H4 (cell line): ENCODE measurements at places on chromosomes 6 and 20.

GRCh38 chr6:115706324-115706723, 354.4 kb downstream of the FRK start:
- DNase-seq: no peak

- no peak for DNase-seq
These were observed 77.8 kb upstream of the BHLHE23 start for GRCh38 chr20:63084563-63084927.

GRCh38 chr20:63049191-63049518, 42.4 kb upstream of the BHLHE23 start:
- DNase-seq: no peak

DNA sequence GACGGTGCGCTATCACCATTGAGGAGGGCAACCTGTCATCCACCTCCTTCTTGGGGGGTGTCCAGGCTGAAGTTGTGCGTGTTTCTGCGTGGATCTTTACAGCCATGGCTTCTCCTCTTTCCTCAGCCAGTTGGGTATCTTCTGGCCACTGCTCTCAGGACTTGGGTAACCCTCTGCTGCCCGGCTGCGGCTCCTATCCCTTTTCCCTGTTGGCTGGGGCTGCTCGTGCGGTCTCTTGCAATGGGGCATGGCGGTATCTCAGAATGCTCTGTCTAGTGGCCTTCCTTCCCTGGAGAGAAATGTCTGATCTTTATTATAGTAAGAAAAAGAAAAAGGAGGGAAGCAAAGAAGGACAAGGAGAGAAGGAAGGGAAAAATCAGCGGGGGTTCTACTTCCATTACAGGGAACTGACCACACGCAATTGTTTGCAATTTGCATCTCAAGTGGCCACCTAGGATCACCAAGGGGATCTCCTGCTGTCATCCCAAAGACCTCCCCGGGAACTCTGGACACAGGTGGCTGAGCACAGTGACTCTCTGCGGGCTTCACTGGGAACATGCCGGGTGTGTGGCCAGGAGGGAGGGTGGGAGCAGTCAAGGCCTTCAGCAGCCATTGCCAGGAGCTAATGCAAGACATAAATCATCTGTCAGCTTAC, 60.8 kb downstream of the NPEPL1 start:
- no peak for DNase-seq

DNA sequence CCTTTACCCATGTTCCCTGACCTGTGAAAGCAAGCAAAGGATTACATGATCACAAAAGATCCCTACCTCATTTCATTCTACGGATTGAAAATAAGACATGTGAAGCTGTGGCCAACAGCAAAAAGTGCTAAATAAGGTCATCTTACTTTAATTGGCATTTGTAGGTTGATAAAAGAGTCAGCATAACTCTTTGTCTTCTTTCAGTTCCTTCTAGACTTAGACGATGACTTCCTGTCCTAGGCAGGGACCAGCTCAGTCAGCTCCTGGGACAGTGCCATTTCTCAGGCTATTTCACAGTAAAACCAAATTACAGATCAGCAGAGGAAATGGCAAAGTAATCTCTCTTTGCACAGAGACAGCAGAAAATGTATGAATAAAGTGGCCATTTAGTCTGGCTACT, 480.7 kb downstream of the RFPL4B start:
- no peak for DNase-seq

DNA sequence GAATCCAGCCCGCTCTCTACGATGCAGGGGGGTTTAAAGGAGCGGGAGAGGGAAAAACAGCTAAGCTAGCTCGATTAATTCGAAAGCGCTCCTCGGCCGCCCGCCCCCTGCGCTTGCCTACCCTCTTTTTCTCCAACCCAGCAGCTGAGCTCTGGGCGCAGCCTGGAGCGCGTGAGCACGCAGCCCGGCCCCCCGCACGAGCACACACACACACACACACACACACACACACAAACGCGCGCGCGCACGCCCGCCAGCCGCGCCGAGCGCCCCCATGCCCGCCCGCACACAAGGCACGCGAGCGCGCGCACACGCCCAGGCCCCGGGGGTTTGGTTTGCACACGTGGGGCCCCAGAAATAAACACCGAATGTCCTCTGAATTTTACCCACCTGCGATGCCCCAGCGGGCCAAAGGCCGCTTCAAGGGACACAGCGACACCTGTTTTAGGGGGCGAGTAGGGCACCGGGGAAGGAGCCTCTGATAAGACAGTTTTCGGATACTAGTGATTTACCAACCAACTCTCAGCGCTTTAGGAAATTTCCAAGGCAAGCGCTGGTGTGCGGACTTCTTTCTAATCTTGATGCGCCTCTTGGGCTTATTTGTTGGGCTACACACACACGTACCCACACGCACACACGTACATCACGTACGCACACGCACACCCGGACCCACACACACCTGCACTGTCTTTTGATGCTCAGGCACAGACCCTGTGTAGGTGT, 802 bp upstream of the NRN1 start:
- peak; percentile 39 for DNase-seq

DNA sequence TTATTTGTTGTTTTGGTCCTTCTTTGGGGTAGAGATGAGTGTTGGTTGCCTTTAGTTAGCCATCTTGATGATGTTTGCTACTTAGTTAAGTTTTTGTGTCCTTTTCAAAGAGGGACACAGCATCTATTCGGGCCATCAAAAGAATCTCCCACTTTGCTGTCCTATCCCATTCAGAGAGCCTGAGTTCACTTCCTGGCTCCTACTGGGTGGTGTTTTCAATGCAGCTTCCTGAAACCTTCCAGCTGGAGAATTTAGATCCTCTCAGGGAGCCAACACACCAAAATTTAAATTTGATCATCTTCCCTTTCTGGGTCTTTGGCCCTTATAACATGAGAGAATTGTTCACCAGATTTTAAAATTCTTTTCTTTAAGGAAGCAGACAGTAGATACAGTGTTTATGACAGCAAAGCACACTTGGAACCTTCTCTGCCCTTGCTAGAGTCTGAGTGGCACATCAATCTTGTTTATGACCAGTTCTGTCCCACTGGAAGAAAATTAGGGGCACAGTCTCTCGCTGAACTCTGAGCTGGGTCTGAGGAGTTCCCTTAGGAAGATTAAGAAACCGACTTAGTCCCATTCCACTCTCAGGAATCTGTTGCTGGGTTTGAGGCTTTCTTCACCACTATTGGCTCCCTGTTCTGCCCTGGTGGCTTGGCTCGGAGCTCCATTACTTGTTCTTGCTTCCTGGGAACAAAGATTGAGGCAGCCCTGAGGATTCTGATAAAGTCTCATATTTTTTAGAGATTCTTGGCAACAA, 115.5 kb downstream of the CCDC170 start:
- no peak for DNase-seq

GRCh38 chr20:47150403-47151152, 205.9 kb downstream of the ZMYND8 start:
- peak; percentile 84 for DNase-seq

DNA sequence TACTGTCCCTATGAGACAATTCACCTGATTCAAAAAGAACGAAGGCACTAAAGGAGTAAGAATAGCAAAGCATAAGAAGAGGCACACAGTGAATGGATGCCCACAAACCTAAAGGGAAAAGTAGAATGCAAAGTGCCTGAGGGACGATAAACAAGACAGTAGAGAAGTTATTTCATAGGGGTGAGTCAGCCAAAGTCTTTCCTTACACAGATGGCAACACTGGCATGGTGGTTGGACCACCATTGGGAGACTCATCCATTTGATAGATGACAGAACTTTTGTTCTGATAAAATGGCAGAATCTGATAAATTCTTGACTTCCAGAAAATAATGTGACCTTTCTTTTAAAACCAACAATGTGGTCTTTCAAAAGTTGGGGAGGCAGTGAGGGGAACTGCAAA, 148.1 kb upstream of the HDAC2 start:
- no peak for DNase-seq

GRCh38 chr6:109447878-109448555, 7.5 kb downstream of the SMPD2 start:
- DNase-seq: no peak

DNA sequence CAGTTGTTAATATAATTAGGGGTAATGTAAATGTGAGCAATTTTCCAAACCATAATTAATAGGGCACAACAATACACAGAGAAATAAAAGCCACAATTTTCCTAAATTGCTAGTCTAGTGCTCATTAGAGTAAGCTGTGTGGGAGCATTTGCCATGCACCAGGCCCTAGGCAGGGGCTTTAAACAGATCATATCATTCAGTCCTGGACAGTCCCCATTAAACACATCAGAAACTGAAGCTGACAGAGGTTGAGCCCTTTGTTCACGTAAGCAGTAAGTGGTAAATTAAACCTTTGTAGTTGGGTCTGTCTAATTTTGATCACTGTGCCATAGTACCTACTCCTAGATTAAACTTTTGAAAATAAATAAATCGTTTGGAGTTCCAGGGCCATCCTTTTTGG, 931.1 kb downstream of the C6orf118 start:
- no peak for DNase-seq

DNA sequence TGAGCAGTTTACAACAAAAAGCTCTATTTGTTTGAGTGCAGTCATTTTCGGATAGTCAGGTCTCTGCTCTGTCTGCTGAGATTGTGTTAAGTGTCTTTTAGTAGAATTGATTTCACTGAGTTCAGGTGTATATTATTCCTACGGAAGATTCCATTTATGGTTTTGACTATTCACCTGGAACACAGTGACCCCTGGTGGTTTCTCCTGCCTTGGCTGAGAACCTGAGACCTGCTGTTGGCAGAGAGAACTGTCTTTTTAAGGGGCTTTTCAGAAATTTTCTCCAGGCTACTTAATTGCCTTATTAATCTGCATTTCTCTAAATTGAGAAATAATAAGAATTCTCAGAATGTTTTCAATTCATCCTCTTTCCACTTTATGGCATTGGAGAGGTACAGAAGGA, 508.0 kb downstream of the TBC1D32 start:
- DNase-seq: peak; percentile 7

DNA sequence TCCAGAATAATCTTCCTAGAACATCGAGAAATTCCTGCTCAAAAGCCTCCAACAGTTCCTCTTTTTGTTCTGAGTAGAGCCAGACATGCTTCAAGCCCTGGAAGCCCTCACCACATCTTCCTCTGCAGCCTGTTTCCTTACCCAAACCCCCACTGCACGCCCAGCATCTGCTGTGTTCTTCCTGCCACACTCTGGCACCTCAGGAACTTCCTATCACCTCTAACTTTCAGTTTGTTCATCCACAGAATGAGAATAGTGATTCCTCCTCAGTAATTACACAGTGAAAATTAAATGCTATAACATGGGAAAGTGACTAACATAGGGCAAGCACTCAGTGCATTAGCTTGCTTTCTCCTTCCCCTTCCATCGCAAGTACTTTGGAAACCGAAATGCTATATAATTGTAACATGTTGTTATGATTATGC, 26.3 kb downstream of the C6orf89 start:
- no peak for DNase-seq

DNA sequence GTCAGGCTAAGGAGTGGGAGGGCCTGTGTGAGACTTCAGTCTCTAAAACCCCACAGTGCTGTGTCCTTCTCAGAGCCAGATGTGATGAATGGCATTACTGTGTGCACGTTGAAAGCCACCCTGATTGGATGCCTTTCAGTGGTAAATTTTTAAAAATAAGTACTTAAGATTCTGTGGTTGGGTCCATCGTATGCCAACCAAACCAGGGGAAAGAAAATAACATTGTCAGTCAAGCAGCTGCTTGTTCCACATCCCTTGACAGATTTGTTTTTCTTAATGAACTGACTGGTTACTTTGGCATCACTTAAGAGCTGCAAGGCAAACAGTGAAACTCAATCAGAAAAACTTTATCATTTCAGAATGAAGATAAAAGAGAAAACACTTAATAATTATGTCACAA, 334.0 kb upstream of the NT5E start:
- DNase-seq: no peak

DNA sequence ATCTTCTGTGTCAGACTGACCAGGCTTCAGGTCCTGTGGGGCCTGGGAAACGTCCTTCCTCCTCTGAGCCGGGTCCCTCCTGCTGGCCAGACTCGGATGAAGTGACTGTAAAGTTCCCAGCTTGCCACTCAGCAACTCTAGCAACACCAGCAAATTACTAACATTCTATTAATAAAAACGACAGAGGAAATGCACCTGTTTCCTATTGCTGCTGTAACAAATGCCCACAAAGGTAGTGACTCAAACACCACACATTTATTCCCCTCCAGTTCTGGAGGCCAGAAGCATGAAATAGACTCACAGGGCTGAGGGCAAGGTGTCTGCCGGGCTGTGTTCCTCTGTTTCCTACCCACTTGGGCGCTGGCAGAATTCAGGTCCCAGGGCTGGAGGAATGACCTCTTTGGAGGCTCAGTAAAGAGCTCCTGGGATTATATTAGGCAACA, 48.8 kb downstream of the CTCFL start:
- DNase-seq: no peak

- no peak for DNase-seq
These were observed 69.2 kb upstream of the TBC1D7 start for GRCh38 chr6:13397359-13398068.

DNA sequence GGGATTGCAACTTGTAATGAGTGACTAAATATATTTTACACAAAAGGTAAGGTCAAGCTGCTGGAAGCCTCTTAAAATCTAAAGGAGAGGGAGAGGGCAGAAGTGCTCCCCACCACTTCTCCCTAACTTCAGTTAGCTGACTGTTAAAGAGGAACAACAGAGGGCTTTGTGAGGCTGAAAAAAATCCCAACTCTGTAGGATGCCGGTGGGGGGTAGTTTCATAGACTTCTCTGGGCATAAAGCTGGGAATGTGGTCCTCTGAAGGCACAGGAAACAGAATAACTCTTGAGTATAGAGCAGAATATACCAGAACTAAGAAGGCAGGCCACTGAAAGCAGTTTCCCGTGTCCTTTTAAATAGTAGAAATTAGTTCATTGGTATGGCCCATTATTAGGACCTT, 71.6 kb downstream of the KIF6 start:
- DNase-seq: no peak

- no peak for DNase-seq
These were observed 94.8 kb downstream of the PTCHD4 start for GRCh38 chr6:48016020-48016755.

- no peak for DNase-seq
These were observed 6.7 kb downstream of the APMAP start for GRCh38 chr20:24985802-24986201.

DNA sequence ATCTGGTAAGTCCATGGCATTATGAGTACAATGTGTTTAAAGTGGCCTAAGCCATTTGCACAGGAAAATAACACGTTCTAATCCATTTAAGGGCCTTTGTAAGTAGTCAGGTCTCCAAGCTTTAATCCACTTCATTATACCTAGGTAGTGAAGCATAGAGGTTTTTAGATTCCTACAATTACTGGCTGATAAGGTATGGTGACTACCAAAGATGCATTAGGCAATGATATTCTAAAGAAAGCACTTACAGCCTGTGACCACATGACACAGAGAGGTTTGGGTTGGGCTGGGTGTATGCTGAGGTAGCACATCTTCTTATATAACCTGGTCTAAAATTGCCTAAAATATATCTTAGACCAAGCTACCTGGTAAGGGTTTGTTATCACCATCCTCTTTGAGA, 504.4 kb downstream of the TFAP2B start:
- no peak for DNase-seq

DNA sequence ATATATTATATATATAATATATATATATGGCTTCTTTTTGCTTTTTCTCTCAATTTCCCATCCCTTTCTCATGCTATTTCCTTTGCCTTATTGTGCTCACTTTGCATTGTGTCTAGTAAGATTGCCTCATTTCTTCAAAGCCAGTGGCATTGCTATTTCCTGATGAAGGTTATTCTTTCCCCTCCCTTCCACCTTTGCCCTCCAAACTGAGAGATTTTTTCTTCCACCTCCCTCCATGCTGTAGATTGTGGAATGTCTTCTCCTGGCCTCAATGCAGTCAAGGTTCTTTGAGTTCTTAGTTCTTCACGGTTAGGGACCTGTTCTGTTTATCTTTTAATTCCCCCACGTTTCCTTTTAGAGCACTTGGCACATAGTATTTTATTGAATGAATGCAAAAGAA, 17.2 kb downstream of the SH3BGRL2 start:
- no peak for DNase-seq

- DNase-seq: no peak
These were observed 277.6 kb upstream of the RNF217 start for GRCh38 chr6:124684621-124685020.
